Activated effector memory CD4-positive, alpha-beta T cell treated with Interleukin-2 at 50 U/mL for 16 hours (primary cell): ENCODE measurements at places on chromosomes 4 and X.
A peak's percentile ranks its signal among the peaks of the same experiment; 100 is the strongest.

DNA sequence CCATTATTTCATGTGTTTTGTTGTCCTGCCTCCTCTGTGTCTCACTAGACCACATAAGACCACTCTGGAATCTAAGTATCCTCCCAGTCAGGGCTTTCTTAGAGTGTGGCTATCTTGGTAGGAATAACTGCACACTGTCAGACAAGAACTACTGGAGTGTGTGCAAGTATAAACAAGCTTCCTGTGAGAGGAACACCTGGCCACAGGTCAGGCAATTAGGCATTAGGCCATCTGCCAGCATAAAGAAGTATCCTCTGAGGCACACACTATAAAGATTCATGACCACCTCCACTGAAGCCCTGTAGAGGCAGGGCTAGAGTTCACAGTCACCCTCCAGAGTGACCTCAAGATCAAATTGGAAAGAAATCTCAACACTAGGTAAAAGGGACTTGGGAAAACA is 507.0 kb upstream of the PABPC4L start:
- DNase-seq, result no peak

GRCh38 chrX:150513544-150513943 is 54.9 kb upstream of the MTM1 start:
- DNase-seq, result no peak

GRCh38 chrX:117839544-117839943 is 277.1 kb downstream of the KLHL13 start:
- no peak for DNase-seq

DNA sequence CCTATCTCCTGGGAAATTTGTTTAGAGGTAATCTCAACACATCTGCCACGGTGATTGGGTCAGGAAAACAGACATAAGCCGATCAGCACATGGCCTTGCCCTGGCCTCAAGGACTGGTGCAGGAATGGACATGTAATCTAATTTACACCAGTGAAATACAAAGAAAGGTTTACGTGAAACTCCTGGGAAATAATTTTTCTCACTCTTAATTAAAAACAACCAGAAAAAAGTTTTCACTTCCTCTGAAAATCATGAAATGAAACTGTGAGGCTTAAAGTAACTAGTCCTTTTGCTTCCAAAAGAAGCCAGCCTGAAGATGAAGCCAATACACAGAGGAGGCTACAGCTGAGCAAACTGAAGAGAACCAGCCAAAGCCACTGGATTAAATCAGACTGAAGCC is 154.1 kb upstream of the FAM241A start:
- DNase-seq, result no peak

DNA sequence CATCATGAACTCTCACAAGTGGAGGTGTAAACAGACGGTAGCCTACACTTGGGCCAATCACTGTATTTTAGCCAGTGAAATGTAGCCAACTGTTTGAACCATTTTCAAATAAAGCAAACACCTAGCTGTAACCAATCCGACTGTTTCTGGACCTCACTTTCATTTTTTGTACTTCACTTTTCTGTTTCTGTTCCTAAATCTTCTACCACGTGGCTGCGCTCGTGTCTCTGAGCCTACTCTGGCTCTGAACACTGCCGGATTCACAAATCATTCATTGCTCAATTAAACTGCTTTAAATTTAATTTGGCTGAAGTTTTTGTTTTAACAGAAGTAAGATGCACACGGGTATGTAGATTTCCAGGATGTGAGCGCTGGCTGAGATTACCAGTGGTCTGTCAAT is 319.1 kb downstream of the RAPGEF2 start:
- no peak for DNase-seq

DNA sequence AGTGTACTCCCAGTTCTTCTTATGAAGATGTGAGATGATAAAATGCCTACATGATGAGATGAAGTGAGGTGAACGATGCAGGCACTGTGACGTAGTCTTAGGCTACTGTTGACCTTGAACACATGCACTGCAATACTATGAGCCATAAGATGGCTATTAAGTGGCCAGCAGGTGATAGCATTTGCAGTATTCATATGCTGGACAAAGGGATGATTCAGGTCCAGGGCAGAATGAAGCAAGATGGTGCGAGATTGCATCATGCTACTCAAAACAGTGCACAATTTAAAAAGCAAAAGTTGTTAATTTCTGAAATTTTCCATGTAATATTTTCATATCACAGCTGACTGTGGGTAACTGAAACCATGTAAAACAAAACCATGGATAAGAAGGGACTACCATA is 781.4 kb downstream of the PCDH18 start:
- DNase-seq, result no peak

- DNase-seq, result no peak
Observed at GRCh38 chr4:114642173-114642780, 43.7 kb downstream of the UGT8 start.

DNA sequence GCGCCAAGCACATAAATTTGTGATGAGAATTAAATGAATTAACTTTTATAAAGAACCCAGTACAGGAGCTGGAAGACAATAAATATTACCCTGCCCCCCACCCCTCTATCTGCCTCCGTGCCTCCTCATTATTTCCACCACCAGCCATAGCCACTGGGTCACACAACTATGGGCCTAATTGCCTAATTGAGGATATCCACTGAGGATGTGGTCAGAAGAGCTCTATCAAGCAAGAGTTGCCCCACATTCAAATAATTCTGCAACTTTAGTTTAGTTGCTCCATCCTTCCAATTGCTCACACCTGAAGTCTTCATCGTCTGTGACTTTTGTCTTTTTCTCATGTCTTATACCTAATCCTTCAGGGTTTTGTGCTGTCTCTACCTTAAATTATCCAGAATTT is 9.5 kb upstream of the CXCL8 start:
- no peak for DNase-seq

DNA sequence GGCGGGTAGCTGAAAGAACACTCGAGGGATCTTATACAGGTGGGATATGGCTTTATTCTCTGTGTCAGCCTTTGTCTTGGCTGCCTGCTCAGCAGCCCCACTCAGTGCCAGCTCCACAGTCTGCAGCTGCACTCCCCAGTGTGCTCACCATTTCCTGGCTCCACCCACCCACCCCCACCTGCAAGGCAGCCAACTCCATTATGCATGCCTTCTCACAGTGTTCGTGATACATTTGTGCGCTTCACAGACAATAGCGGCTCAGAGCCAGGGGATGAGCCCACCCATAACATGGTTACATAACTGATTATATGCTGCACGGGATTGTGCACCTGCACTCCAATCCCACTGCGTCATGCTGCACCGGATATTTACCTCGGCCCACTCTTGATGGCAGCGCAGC is 8.8 kb upstream of the TMEM128 start:
- DNase-seq, result no peak

- DNase-seq, result no peak
Observed at GRCh38 chr4:87241336-87241735, 20.9 kb upstream of the KLHL8 start.

DNA sequence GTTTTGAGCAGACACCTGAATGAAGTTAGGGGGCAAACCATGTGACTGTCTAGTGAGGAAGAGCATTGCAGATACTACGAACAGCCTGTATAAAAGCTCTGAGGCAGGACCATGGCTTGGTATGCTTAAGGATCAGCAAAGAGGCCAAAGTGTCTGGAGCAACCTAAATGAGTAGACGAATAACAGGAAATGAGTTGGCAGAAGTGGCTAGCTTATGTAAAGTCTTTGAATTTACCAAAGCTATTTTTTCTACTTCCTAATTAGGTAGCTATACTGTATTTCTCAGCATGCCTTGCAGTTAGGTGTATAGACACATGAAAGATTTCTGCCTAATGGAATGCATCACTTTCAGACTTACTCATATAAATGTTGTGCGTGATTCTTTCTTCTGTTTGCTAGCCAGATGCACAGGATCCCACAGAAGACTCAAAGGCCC is 9.3 kb upstream of the GPRIN3 start:
- no peak for DNase-seq

- no peak for DNase-seq
Observed at GRCh38 chr4:176755613-176756012, 37.1 kb downstream of the VEGFC start.

DNA sequence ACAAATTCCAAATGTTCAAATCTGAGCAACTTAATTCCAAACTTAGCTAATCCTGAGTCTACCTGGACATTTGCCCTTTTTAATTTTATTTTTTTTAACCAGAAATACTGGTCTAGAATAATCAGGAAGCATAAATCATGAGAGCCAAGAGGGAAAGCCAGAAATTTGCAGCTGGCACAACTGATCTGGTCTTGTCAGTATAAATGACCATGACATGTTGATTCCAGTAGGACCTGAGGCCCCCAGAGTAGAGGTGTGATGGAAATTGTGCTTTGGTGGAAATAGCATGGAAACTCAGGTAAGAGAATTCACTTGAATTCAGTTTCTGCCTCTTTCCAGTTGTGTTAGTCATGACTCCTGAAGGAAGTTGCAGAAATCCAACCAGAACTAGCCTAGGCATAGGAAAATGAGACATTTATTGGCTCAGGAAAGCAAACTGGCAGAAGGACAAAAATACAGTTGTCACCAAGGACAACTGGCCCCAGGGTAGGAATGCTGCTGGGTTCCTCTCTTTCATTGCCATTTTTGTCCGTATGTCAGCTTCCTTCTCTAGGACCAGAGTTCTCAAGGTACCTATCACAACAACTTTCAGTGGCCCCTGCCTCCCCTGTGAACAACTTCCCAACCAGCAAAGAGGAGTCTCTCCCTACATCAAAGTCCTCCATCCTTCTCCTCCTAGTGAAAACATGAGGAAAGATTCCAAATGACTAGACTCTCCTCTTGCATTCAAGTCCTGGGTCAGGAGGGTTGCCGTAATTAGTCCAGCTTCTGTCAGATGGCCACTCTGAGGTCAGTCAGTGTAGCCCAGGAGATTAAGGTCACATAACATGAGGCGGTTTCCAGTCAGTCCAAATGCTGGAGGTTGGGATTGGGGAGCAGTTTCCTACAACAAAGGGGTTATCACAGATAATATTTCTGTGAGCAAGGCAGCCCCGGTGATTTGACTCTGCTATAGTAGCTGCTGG is 29.3 kb upstream of the MYOZ2 start:
- DNase-seq, result no peak

- no peak for DNase-seq
Observed at GRCh38 chr4:40572692-40573310, 56.9 kb downstream of the RBM47 start.

GRCh38 chr4:128854433-128854832 is 44.9 kb downstream of the JADE1 start:
- no peak for DNase-seq

GRCh38 chr4:78308517-78308916 is 243.1 kb upstream of the ANXA3 start:
- no peak for DNase-seq

- no peak for DNase-seq
Observed at GRCh38 chr4:33090910-33091309, 2370.7 kb downstream of the PCDH7 start.

- no peak for DNase-seq
Observed at GRCh38 chrX:106566362-106566761, 45.4 kb upstream of the RADX start.

DNA sequence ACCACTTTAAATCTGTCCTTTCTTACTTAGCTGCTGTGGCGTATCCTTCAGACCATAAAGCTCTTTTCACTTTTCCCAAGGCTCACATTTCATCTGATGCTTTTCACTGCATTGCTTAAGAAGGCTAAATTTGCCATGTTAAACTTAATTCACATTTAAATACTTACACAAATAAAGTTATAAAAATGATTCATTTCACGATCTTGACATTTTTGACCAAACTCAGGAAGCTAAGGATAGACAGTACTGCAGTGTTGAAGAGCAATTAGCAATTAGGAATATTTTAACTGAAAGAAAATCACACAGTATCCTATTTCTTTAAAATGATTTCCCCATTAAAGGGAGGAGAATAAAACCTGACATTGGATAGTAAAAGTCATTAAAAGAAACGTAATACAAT is 1038.6 kb downstream of the STPG2 start:
- DNase-seq, result no peak

GRCh38 chr4:183806341-183806740 is 98.8 kb upstream of the STOX2 start:
- no peak for DNase-seq

DNA sequence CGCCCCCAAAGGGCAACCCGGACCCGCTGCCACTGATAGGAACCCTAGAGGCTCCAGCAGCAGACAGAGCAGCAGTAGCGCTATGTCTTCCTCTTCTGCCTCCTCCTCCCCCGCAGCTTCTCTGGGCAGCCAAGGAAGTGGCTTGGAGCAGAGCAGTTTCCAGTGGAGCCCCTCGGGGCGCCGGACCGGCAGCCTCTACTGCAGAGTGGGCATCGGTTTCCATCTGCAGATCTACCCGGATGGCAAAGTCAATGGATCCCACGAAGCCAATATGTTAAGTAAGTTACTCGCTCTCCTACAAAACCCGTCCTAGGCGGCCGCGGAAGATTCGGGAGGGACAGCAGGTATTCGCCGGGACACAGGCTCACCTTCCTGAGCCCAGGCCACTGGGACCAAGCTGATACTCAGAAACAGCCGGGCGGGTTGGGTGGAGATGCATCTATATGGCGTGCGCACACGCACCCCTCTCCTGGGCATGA is 477 bp downstream of the FGF5 start:
- DNase-seq, result no peak

- DNase-seq, result no peak
Observed at GRCh38 chr4:157045507-157046127, 30.3 kb upstream of the GLRB start.

- no peak for DNase-seq
Observed at GRCh38 chr4:37993806-37994205, 33.6 kb downstream of the PTTG2 start.

GRCh38 chrX:56986138-56986537 is 9.2 kb downstream of the SPIN3 start:
- DNase-seq, result no peak

- no peak for DNase-seq
Observed at GRCh38 chrX:78064152-78064551, 39.9 kb upstream of the PGK1 start.

- DNase-seq, result no peak
Observed at GRCh38 chrX:140804292-140804691, 94.7 kb downstream of the LINC00632 start.

DNA sequence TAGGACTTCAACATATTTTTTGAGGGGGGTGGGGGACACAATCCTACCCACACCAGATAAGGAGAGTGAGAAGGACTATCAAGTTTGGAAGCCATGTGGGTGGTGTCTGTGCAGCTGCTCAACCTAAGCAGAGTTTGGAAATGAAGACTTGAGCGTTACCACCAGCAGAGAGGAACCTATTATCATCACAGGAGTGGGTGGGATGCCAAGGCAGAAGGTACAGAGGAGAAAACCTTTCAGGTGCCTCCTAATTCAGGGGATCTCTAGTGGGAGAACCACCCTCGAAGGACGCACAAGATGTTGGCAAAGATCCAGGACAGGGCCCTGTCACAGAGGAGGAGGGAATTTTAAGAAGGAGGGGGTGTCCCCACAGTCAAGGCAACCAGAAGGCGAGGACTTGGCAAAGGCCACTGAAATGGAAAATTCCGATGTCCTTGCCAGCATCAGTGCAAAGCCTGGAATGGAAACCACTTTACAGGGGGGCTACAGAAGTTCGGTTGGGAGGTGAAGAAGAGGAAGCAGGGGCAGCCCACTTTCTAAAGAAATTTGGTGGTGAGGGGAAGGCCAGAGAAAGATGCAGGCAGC is 8.4 kb upstream of the GPM6B start:
- DNase-seq, result no peak

- DNase-seq, result peak; percentile 22
Observed at GRCh38 chrX:56800801-56801200, 71.8 kb downstream of the NBDY start.
